Activated CD4-positive, CD25-positive, alpha-beta regulatory T cell (primary cell): ENCODE measurements at places on chromosomes 1 and 21.

- no peak for DNase-seq
These were observed 39.5 kb upstream of the DDAH1 start for GRCh38 chr1:85504417-85504816.

DNA sequence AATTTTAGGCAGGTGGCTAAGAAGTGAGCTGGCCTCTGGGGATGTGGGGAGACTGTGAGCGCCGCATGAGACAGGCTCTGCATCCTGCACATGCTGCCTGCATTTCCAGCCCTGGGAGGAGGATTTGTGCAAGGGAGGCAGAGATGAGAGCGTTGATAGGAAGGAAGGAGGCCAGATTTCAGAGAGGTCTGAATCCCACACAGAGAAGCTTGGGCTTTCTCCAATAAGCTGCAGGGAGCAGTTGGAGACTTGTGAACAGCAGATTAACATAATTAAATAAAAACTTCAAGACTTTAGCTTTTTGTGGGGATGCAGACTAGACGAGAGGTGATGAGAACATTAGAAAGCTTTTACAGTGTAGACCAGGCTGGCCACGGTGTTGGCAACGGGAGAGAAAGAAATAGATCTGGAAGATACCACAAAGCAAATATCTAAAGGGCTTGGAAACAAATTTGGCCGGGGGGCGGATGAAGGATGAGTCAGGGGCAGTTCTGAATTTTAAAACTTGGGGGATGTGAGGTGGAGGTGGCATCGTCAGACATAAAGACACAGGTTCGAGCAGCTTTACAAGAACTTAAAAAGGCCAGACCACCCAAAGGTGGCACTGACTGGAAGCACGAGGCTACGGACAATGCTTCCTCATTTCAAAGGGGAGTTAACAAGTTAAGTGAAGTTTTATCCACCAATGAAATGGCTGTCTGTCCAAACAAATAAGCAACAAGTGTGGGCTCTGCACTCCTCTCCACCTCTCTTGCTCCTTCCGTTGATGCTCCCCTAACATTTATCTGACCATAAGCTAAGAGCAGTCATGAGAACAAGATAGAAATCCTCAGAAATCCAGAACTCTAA lies 57.0 kb downstream of the HIVEP3 start:
- no peak for DNase-seq

- no peak for DNase-seq
These were observed 5.0 kb downstream of the TMEM125 start for GRCh38 chr1:43274804-43275180.

DNA sequence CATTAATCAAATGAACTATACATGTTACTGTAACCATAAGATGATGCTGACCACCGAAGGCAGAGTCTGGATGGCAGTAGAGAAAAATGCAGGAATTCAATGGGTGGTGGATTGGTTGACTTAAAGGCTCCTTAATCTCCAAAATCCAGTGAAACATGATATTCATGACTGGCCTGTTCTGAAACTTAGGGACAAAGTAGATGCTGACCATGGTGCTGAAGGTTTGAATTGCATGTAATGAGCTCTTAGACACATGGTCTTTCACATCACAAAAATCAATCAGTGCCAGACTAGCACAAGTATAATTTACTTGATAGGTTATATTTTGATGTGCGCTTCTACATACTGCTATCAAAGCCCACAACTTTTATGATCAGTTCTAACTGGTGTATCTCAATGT lies 30.9 kb upstream of the NTMT2 start:
- DNase-seq, result no peak

GRCh38 chr1:153032677-153033308 lies 1.8 kb downstream of the SPRR1B start:
- no peak for DNase-seq

- DNase-seq, result no peak
These were observed 53.3 kb downstream of the OLFML3 start for GRCh38 chr1:114032271-114033215.

GRCh38 chr1:183699616-183700160 lies 46.6 kb upstream of the APOBEC4 start:
- DNase-seq, result no peak

GRCh38 chr1:186740324-186740723 lies 60.1 kb upstream of the PTGS2 start:
- no peak for DNase-seq

- DNase-seq, result peak; percentile 73
These were observed at the start of gene EPB41 for GRCh38 chr1:28914228-28915030. Gene EPB41 (plus strand): TSS chr1:28914569. CDS start chr1:28987438, 72,869 bp downstream.

- DNase-seq, result no peak
These were observed 71.6 kb downstream of the SGIP1 start for GRCh38 chr1:66605419-66605997.

- DNase-seq, result no peak
These were observed 318.9 kb downstream of the LMO4 start for GRCh38 chr1:87647430-87648177.
